ENCODE measurements at places on chromosomes 7 and 10. TPM values are rescaled to one million over a fixed set of nuclear protein-coding genes. Genes with fewer than 3 reads are reported as not detected.

Gene FLNC
- total RNA-seq = 10.8 TPM

Gene EXOSC1
- total RNA-seq = 33.7 TPM

DNA sequence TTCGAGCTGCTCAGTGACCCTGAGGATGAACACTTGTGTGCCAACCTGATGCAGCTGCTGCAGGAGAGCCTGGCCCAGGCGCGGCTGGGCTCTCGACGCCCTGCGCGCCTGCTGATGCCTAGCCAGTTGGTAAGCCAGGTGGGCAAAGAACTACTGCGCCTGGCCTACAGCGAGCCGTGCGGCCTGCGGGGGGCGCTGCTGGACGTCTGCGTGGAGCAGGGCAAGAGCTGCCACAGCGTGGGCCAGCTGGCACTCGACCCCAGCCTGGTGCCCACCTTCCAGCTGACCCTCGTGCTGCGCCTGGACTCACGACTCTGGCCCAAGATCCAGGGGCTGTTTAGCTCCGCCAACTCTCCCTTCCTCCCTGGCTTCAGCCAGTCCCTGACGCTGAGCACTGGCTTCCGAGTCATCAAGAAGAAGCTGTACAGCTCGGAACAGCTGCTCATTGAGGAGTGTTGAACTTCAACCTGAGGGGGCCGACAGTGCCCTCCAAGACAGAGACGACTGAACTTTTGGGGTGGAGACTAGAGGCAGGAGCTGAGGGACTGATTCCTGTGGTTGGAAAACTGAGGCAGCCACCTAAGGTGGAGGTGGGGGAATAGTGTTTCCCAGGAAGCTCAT, 1.1 kb downstream of the DDIT4 start:
- no peaks in the 10 kb centered on the region for H3K27me3 ChIP-seq
- peaks cover 4% of the 10 kb centered on the region for H3K36me3 ChIP-seq
- DNase-seq = no peak
- peak overlapping the region; percentile 95 for H3K27ac ChIP-seq

DNA sequence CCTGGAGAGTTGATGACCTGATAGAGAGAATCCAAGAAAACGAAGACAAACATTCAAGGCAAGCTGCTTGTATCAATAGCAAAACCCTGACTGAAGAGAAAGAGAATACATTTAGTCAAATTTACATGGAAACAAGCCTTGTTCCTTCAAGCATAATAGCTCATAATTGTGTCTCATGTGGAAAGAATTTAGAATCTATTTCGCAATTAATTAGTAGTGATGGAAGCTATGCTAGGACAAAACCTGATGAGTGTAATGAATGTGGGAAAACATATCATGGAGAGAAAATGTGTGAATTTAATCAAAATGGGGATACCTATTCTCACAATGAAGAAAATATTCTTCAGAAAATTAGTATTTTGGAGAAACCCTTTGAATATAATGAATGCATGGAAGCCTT, 18.0 kb downstream of the RBAK start:
- H3K27ac ChIP-seq = no peak overlapping the region
- no peaks in the 10 kb centered on the region for H3K4me1 ChIP-seq
- DNase-seq = no peak
- H3K36me3 ChIP-seq = peaks cover 8% of the 10 kb centered on the region
- H3K27me3 ChIP-seq = no peaks in the 10 kb centered on the region

GRCh38 chr10:128776673-128777252, 650.5 kb upstream of the MKI67 start:
- H3K27ac ChIP-seq = no peak overlapping the region
- no peak for DNase-seq
- no peaks in the 10 kb centered on the region for H3K36me3 ChIP-seq
- H3K4me3 ChIP-seq = no peak overlapping the region
